ENCODE measurements at places on chromosomes 5 and 9. TPM values are rescaled to one million over a fixed set of nuclear protein-coding genes. Genes with fewer than 3 reads are reported as not detected.
A peak's percentile ranks its signal among the peaks of the same experiment; 100 is the strongest.

GRCh38 chr5:7495131-7495517 is 99.2 kb downstream of the ADCY2 start:
- no peak for DNase-seq

DNA sequence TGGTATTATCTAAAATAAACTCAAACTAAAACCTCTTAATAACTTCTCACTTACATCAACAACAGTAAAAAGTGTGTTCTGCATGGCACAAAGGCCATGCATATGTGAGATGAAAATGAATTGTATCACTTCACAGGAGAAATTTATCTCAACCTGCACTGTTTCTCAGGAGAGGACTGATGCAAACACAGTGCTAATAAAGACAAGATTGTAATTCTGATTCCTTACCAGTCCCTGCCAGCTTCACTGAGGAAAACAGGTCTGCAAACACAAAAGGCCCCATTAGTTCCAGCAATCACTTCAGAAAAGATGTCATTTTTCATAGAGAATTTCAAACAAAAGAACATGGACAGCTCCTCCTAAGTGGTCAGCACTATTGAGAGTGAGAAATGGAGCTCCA is 117.3 kb upstream of the PDE4D start:
- DNase-seq = no peak

- peak; percentile 38 for DNase-seq
Measured at GRCh38 chr9:92140074-92140753, 25.0 kb upstream of the SPTLC1 start.

DNA sequence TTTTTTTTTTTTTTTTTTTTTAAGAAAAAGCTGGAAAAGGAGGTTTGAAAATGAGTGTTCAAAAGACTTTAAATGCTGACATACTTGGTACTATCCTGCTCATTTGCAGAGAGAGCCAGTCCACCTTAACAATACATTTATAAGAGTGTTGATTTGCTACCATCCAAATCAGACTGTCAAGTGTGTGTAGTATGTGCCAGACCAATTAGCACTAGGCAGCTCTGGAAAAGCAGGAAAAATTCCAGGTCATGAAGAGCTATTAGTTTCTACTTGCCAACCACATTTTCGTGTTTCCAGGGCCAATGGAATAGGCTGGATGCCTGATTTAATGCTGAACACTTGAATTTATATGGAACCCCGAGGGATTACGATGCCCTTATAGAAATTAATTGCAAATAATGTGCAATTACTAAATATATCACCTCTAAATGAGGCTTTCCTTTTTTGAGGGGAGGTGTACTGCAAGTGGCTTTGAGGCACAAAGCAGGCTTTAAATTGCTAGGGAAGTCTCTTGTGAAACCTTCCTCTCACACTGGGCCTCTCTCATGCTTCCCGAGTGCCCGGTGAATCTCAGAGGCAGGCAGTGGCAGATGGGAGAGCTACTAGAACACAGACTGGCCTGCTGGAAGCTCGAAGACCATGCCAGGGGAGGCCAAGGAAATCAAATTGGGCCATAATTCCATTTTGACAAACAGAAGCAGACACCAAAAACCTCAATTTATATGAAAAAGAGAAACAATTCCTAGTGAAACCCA is 178.7 kb downstream of the PPP2R2B start:
- no peak for DNase-seq

- DNase-seq = no peak
Measured at GRCh38 chr5:97417986-97418385, 234.9 kb upstream of the RIOK2 start.

- no peak for DNase-seq
Measured at GRCh38 chr9:86945728-86946200, 1.5 kb downstream of the GAS1 start.

DNA sequence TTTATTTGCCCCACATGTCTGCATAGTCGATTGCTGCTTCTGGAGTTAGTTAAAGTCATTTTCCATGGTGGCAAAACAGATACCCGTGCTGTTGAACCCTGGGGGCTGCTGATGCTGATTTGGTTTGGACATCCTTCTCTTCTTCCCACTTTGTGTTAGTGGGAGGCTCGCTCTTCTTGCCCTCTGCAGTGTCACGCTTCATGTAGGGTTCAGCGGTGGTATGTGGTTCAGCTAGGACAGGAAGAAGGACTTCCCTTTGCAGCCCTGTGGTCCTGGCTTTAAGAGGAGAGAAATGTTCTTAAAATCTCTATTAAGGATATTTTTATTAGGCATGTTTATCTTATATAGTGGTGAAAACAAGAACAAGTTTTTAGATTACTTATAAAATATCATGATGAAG is 36.2 kb downstream of the SLC36A1 start:
- DNase-seq = no peak

GRCh38 chr5:177412603-177413233 is 3.4 kb upstream of the F12 start:
- no peak for DNase-seq

GRCh38 chr9:73451003-73451402 is 299.3 kb downstream of the ANXA1 start:
- DNase-seq = no peak

DNA sequence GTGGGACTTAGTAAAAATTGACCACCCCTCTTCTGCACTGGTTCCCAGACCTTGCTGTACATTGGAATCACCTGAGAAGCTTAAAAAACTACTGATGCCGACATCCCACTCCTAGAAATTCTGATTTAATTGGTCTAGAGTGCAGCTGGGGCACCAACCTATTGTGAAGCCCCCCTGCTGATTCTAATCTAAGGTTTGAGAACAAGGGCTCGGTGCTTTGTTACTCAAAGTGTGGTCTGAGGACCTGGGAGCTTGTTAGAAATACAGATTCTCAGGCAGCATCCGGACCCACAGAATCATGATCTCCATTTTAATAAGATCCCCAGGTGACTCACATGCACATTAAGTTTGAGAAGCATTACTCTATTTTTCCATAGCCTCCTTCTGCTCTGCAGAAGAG is 57.8 kb upstream of the LPAR1 start:
- no peak for DNase-seq

GRCh38 chr5:156914371-156914737 is 48.7 kb downstream of the TIMD4 start:
- no peak for DNase-seq

DNA sequence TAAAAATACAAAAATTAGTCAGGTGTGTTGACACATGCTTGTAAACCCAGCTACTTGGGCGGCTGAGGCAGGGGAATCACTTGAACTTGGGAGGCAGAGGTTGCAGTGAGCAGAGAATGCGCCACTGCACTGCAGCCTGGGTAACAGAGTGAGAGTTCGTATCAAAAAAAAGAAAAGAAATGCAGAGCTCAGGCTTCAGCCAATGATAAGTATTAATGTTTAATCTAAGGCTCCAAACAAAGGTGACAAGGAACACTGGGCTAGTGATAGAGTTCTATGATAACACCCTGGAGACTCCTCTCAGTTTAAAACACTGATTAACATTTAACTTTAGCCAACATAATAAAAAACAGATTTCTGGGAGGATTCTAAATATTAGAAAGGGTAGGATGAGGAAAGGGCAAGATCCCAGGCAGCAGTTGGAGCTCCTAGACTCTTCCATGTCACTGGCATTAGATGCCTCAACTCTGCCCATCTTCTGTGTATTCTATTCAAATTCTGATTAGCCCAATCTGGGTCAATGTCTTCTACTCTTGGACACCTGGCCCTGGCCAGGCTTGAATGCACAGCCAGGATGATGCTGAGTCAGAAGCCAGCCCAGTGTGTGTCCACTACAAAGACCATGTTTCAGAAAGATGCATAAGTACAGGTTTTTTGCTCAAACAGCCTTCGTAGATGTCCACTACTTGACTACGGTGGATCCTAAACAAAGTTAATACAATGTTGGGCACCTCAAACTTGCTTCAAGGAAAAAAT is 91.0 kb upstream of the FAM169A start:
- DNase-seq = no peak

- no peak for DNase-seq
Measured at GRCh38 chr5:109041317-109041716, 293.6 kb downstream of the FER start.

- DNase-seq = no peak
Measured at GRCh38 chr5:126477294-126478117, 54.3 kb downstream of the GRAMD2B start.

The RNF180 gene
- total RNA-seq = not detected

The CEP78 gene
- 23.2 TPM for total RNA-seq

The ZBED3 gene
- 2.9 TPM for total RNA-seq

The PCDHB13 gene
- not detected for total RNA-seq

The ELOVL7 gene
- total RNA-seq = 0.29 TPM
